A172 (cell line): ENCODE measurements at places on chromosomes 16 and 17. TPM values are rescaled to one million over a fixed set of nuclear protein-coding genes. Genes with fewer than 3 reads are reported as not detected.

Gene NOS2
- total RNA-seq: 0.12 TPM in 1 of 2 replicates, not detected in the other

DNA sequence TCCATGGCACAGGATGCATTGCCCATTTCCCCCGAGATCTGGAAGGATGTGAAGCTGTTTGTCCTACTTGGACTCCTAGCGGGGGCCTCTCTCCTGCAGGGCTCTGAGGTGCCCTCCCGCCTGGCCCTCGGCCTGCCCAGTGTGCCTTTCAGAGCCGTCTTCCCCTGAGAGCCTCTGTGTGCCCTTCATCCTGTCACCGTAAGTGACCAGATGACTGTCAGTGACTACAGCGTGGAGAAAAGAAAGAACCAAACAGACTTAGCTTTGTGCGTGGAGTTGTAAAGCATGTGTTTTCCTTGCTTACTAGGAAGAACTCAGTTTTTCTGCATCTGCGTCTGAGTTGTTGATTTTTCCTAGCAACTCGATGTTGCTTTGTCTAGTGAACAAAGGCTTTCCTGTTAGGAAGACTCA lies 56.1 kb downstream of the BANP start:
- no peak for DNase-seq

DNA sequence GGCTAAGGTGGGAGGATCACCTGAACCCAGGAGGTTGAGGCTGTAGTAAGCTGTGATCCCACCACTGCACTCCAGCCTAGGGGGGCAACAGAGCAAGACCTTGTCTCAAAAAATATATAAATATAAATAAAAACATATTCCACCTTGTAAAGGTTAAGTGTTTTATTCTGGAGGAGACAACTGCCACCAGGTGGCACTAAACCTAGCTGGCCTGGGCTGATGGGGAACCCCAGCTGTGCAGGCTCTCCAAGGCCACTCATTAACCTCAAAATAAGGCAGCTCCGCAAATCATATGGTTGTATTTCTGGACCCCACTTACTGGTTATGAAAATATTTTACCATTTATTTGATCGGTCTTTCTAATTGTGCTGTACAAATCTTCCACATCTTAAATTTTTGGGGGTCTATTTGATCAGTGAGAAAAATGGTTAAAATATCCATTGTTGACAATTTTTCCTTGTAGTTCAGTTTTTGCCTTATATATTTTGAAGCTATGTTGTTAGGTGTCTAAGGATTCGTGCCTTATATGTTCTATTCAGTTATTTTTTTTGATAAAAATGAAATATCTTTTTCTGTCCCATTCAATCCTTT lies 8.5 kb upstream of the ICAM2 start:
- peak; percentile 59 for DNase-seq

Gene E4F1
- total RNA-seq: 27.0 and 29.9 TPM in 2 replicates

Gene MFAP4
- not detected in 2 replicates for total RNA-seq

Gene PMM2
- 34.7 and 43.8 TPM in 2 replicates for total RNA-seq
